ENCODE measurements at places on chromosomes 11 and 22. TPM values are rescaled to one million over a fixed set of nuclear protein-coding genes. Genes with fewer than 3 reads are reported as not detected.

The BLID gene
- total RNA-seq = 0.63 TPM

The PRRG4 gene
- total RNA-seq = 12.2 TPM

The AIFM3 gene
- total RNA-seq = 1.3 TPM

The ASRGL1 gene
- 5.6 TPM for total RNA-seq

The SYNGR1 gene
- total RNA-seq = 2.9 TPM

The GGT5 gene
- total RNA-seq = 11.5 TPM

The NTM gene
- total RNA-seq = not detected

The C1QTNF5 gene
- total RNA-seq = 4.7 TPM

The CBL gene
- total RNA-seq = 3.2 TPM

The TEX12 gene
- total RNA-seq = not detected

The OR51E2 gene
- total RNA-seq = not detected

The TMPRSS6 gene
- total RNA-seq = 107 TPM
